Activated CD4-positive, alpha-beta memory T cell treated with anti-CD3 and anti-CD28 coated beads, Interleukin-2, amount 10 ng/mL, durations not matched to agents 7 days and 5 days (primary cell): ENCODE measurements at places on chromosomes 6 and 20.

DNA sequence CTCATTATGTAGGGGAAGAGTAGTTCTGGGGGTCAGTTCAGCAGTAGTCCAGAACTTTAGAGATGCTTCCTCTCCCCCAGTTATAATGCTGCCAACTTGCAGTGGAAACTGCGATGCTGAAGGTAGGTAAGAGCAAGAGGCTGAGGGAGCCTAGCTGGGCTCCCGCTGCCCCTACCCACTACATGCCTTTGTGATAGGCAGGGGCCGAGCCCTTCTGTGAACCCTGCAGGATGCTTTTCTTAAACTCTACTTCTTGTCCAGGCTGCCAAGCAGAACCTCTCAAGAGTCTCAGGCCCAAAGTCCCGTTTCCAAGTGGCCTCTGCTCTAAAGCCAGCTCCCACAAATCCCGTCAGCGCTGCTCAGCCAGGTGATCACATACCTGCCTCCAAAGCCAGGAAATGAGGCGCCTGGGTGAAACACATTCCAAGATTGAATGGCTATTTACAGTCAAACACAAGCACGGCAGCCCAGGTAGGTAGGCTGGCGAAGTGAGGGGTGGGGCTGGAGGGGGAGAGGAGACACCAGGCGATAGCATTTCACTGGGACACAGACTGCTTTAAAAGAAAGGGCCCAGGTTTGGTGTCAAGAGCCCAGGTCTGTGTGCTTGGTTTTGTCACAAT, 150.7 kb downstream of the CD24 start:
- DNase-seq: no peak

GRCh38 chr6:111799576-111800258, 73.5 kb downstream of the FYN start:
- DNase-seq: no peak

GRCh38 chr20:23445596-23446217, 6.2 kb downstream of the CSTL1 start:
- DNase-seq: no peak

GRCh38 chr6:165245287-165245686, 64.1 kb downstream of the C6orf118 start:
- DNase-seq: no peak

DNA sequence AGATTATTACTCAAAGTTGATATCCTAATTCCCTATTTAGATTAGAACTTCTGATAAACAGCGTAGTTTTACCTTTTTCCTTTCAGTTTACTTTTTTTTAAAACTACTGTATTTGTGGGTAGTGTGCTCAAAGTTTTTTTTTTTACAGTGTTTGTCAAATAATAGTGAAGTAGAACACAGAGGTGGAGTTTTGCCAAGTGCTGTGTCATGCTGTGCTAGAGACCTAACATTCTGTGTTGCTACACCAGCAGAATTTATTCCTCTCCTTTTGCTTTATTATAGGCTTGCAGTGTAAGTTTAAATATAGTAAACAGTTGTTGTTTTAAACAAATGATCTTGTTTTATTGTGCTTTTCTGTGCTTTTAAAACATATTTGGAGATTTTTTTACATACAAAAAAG, 125.4 kb downstream of the HIVEP1 start:
- DNase-seq: no peak

- no peak for DNase-seq
Measured at GRCh38 chr6:157912326-157912725, 69.3 kb upstream of the SYNJ2 start.

- no peak for DNase-seq
Measured at GRCh38 chr6:44415449-44415848, 27.9 kb downstream of the CDC5L start.
